ENCODE measurements at places on chromosomes 11 and 22.

- DNase-seq: no peak
These were observed 20.0 kb downstream of the C11orf24 start for GRCh38 chr11:68251765-68252164.

DNA sequence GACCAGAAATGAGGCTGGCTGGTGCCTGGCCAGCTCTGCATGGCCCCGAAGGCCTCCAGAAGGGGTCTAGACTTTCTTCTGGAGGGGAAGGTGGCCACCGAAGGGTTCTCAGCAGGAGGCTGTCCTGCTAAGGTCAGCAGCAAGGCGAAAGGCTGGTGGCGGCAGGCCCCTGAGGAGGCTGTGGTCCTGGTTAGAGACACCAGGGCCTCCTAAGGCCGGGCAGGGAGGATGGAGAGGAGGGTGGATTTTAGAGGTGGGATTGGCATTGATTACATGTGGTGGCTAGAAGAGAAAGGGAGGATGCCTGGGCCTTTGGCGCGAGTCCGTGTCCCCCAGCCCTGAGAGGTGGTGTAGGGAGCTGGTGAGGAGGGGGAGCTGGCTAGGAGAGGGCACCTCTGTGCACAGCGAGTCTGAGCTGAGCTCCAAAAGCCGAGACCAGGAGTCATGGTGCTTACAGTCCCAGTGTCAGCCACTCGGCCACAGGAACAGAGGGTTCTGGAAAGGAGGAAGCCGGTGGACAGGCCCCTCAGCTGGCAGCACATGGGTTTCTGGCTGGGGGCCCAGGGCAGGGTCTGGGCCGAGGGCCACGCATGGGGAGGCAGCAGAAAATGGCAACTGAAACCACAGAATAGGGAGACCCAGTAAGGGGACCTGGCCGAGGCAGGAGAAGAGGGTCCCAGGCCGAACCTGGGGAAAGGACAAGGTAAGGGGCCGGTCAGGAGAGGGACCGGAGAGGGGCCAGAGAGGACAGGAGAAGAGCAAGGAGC lies 2.5 kb downstream of the FERMT3 start:
- DNase-seq: no peak

- DNase-seq: no peak
These were observed 48.1 kb upstream of the ARFGAP3 start for GRCh38 chr22:42905217-42905616.

GRCh38 chr22:23269441-23270211 lies 89.3 kb downstream of the BCR start:
- no peak for DNase-seq

DNA sequence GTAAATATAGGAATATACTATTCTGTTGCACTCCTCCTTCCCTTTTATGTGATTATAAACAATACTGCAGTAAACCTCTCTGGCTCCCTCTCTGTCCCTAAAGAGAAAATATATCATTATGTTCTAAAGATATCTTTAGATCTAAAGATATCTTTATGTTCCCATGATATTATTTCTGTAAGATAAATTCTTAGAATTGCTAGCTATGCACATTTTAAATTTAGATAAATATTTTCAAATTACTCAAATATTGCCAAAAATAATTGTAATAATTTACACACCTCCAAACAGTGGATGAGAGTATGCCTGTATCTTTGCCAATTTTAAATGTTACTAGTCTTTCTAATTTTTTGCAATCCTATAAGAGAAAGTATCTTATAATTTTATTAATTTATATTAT lies 10.3 kb upstream of the DEUP1 start:
- DNase-seq: no peak

DNA sequence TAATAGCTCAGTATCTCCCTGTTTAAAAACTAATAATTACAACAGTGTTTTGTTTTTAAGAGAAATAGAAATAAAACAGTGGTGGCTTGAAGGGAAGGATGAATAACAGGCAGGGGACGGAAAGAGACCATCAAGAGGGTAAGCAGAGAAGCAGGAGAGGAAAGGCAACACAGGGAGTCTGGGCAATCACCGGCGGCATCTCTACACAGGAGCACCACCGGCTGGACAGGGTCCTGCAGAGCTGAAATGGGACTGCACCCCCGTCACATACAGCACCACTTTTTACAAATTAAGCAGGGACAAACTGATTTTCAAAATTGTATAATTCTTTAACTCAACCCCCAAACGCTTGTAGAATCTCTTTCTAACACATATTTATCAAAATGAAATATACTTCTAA lies 18.4 kb downstream of the PHF21A start:
- no peak for DNase-seq

- peak; percentile 96 for DNase-seq
These were observed at the start of gene SBF2 for GRCh38 chr11:10293423-10294289. Gene SBF2 (minus strand): TSS chr11:10294219. CDS start chr11:10294069, 150 bp downstream.

DNA sequence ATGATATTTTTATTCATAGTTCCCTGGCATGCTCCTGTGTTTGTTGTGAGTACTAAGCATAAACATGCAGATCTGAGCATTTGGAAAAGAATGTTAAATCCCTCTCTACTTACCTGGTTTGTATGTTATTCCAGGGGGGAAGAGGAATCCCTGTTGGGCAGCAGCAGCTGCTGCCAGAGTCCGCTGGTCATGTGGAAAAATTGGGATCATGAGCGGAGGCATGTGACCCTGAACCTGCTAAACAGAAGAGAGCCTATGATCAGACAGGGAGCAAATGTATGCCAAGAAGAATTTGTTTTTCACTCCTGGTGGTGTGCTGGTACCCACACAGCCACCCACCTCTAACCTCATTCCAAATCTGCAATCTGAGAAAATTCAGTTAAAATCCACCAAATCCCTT lies 244.7 kb downstream of the SOX6 start:
- DNase-seq: no peak

- DNase-seq: no peak
These were observed 49.3 kb upstream of the MPPED2 start for GRCh38 chr11:30635401-30635989.

DNA sequence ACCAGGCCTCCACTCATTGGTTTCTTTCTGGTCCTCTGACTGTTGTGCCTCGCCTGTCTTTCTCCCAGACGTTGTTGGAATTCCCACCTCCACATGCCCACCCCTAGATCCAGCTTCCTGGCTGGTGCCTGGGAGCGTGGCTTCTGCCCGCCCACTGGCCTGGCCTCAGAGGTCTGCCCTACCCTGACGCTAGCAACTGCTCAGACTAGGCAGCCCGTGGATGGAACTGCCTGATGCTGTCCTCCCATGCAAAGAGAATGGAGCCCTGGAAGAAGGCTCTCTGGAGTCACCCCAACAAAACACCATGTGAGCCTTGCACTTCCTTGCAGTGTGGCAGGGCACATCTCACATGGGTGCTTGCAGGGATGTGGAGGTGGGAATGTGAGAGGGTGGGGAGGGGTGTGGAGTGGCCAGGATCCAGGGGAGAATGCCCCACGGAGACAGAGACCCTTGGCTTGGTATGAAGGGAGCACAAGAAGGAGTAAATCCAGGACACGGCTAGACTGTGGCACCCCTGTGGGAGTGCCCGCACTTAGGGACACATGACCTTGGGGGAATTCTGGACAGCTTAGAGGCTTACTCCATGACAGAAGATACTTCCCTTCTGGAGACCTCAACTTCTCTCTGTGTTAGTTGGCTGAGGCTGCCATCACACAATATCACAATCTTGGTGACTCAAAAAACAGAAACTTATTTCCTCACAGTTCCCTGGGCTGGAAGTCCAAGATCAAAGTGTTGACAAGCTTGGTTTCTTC lies 22.5 kb upstream of the ADA2 start:
- DNase-seq: no peak
